ENCODE measurements at places on chromosomes 1 and 21.
A peak's percentile ranks its signal among the peaks of the same experiment; 100 is the strongest.

- DNase-seq, result no peak
Measured at GRCh38 chr1:162740755-162741154, 49.7 kb upstream of the HSD17B7 start.

GRCh38 chr1:107965110-107965991 lies at the start of gene VAV3:
Gene VAV3 (minus strand): TSS chr1:107965180. CDS start chr1:107964869, 311 bp downstream.
- peak; percentile 20 for DNase-seq

GRCh38 chr1:53188099-53188498 lies 8.5 kb upstream of the CPT2 start:
- peak; percentile 80 for DNase-seq

DNA sequence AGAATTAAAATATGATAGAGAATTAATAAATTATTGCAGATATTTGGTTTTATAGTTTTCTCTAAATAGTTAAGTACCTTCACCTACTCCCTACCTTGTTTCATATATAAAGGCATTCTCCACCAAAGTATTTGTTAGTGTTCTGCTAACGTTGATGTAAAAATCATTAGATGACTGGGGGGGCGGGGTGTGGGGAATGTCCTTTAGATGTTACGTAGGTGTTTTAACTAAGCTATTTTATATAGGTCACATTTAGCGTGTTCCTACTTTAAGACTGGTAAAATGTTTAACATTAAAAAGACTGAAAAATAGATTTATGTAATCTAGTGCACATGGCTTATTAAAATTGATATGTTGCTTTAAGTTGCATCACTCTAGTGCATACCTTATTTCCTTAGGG lies 48.6 kb downstream of the PTPRC start:
- DNase-seq, result no peak

GRCh38 chr1:109240158-109241152 lies 8.9 kb upstream of the CELSR2 start:
- peak; percentile 99 for DNase-seq

DNA sequence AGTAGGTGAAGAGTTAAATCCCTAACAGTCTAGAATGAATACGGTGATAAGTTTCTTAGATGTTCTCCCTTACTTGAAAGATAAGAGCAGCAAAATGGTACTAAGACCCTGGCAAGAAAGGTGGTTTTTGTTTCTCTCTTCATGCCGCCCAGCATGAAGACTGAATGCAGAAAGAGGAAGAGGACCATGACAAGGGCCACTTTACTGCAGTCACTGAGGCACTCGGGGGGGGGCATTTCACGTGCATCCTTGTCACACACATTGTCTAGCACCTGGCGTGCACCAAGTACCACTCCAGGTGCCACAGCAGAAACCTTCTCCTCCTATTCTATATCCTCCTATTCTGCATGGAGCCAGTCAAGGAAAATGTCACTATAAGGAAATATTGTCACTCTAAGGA lies 222.0 kb downstream of the TOMM20 start:
- no peak for DNase-seq

DNA sequence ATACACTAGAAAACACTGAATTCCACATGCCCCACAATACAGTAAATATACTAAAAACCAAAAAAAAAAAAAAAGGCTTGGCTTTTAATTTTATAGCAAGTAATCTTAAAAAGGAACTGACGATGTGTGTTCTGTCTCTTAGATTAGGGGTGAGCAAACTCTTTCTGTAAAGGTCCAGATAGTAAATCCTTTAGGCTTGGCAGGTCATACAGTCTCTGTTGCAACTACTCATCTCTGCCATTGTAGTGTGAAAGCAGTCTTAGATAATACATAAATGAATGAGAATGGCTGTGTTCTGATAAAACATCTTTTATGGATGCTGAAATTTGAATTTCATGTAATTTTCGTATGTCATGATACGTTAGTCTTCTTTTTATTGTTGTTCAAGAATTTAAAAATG lies 150.2 kb downstream of the SLC30A10 start:
- DNase-seq, result no peak

DNA sequence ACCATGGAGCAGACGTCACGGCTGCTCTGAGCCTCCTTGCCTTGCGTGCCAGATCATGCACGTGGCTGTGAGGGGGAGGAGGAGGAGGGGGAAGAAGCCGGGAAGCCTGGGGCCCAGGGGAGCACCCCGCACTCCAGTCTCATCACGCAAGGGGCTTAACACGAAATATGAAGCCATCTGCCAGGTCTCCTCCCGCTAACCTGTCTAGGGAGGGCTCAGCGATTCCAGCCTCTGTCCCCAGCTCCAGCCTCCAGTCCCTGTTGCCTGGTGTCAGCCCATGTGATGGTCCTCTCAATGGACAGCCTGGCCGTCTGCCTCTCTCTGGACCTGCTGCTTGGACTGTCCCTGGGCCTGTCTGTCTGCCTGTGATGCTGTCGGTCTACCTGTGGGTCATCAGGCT lies 22.5 kb upstream of the C1QA start:
- DNase-seq, result no peak

DNA sequence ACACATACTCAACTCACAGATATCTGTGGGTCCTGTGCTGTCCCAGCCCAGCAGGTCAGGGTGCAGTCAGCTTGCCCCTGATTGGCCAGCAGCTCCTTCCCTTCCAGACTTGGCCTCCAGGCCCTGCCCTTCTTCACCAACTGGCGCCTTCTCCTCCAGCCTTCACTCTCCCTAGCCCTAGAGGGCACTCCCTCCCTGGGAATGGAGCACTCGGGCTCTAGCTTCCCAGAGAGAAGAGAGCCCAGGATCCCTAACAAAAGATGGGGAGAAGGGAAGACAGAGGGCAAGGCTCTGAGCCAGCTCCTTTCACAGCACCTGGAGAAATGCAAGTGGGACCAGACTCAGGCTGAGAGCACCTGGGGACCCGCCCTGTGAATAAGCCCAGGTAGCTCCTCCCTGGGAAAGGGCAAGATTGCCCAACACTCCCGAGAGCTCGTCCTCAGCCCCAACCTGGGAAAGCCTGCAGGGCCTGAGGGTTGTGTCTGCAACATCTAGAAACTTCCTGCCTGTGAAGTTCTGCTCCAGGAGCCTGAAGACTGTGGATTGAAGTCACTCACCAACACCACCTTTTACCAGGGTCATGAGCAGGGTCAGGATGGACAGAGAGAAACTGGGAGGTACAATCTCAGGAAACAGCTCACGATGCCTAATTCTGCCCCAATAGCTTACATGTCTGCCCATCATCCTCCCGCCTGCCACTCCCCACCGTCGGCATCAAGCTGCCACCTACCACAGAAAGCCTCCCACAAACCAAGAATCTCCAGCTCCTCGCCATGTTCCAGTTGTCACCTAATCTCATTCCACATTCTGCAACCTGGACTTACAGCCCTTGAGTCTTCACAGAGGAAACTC lies at the start of gene PGLYRP4:
TSS of gene PGLYRP4 (minus strand) at position 331 of the 852 bp plus-strand sequence. CDS start 909 bp downstream, outside the sequence.
- peak; percentile 81 for DNase-seq

GRCh38 chr1:84988588-84988987 lies 8.3 kb downstream of the MCOLN2 start:
- DNase-seq, result no peak

DNA sequence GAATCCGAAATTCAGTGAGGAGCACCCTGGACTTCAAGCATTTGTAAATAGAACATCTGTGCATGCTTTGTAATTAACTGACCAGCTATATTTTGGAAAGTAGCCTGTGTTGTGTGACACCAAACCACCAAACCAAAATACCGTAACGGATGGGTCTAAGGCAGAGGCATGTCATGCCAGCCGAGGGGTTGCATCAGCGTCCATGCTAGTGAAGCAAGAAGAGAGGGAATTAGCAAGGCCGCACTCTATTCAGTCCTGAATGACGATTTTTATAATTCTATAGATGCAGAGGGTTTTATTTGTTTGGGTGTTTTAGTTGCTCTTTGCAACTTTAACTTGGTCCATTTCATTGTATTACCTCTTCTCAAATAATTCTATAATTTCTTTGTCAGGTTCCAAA lies 116.8 kb upstream of the SMYD2 start:
- no peak for DNase-seq

- peak; percentile 69 for DNase-seq
Measured at GRCh38 chr1:220326578-220326977, 54.3 kb upstream of the RAB3GAP2 start.

DNA sequence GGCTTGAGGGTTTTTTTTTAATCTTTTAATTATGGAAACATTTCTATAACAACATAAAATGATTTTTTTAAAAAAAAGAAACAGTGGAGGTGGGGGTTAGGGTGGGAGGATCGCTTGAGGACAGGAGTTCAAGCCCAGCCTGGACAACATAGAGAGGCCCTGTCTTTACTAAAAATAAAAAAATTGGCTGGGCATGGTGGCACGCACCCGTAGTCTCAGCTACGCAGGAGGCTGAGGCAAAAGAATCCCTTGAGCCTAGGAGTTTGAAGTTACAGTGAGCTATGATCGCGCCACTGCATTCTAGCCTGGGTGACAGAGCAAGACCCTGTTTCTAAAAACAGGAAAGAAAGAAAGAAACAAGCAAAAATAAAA lies 32.2 kb upstream of the RNF11 start:
- no peak for DNase-seq

- DNase-seq, result no peak
Measured at GRCh38 chr1:110616587-110616986, 10.4 kb upstream of the KCNA2 start.

DNA sequence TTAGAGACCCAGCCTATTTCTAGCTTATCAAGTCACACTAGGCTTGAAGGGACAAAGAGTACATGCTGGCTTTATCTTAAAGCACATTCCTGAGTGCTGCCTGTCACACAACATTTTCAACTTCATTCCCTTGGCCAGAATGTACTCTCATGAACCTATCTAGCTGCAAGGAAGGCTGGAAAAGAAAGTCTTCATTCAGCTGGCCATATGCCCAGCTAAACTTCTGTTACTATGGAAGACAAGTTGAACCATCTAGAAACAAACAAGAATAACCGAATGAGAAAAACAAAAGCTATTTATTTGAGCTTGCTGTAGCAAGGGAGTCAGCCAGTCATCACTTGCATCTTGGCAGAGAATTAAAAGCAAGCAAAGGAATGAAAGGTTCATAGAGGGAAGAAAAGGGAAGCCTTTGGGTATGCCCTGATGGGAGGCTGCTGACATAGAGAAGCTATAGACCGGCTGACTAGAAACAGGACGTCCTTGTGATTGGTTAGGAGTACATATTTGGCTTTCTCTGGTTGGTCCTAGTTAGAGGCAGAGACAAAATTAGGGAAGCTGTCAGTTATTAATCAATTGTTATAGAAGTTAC lies 108.4 kb downstream of the NEK7 start:
- DNase-seq, result no peak

- no peak for DNase-seq
Measured at GRCh38 chr1:37718181-37718900, 26.0 kb downstream of the CDCA8 start.

DNA sequence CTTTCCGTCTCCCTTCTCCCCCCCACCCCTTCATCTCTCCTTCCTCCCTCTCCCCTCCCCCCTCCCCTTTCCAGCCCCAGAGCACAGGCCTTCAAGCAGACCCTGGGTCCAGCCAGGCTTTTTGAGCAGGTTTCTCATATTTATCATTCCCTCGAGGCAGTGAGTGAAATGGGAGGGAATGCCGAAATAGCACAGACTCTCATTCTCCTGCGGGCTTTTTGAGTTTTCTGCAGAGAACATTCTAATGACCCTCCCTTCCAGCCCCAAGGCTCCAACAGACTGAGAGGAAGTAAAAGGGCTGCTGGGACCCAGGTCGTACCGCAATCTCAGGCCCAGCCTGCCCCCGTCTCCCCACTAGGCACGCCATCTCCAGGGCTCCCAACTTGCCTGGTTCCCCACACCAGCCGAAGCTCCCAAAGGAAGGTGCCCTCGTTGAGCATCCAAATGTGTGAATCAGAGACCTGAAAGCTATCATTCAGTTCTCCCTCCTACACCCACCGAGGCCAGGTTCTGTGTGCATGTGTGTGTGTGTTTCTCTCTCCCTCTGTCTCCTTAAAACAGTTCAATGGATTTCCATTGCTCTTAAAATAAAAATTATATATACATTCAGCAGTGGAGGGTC lies 22.3 kb downstream of the ACTA1 start:
- no peak for DNase-seq

DNA sequence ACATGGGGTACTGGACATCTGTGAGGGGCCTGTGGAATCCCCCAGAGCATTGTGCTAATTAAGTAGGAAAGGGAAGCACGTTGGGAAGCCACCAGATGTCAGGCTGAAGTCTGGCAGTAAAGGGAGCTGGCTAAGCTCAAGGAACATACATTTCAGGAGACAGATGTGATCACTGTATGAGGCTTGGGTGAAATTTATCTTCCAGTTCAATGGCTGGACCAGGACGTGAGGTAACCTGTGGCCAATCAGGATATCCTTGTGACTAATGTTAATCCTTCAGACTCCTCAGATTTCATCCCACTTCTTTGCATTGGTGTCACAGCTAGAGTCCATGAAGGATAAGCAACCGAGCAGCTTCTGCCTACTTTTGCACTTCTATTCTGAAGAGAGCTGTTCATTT lies 110.2 kb upstream of the APP start:
- peak; percentile 37 for DNase-seq

GRCh38 chr1:46533179-46533864 lies 18.1 kb downstream of the KNCN start:
- DNase-seq, result no peak

DNA sequence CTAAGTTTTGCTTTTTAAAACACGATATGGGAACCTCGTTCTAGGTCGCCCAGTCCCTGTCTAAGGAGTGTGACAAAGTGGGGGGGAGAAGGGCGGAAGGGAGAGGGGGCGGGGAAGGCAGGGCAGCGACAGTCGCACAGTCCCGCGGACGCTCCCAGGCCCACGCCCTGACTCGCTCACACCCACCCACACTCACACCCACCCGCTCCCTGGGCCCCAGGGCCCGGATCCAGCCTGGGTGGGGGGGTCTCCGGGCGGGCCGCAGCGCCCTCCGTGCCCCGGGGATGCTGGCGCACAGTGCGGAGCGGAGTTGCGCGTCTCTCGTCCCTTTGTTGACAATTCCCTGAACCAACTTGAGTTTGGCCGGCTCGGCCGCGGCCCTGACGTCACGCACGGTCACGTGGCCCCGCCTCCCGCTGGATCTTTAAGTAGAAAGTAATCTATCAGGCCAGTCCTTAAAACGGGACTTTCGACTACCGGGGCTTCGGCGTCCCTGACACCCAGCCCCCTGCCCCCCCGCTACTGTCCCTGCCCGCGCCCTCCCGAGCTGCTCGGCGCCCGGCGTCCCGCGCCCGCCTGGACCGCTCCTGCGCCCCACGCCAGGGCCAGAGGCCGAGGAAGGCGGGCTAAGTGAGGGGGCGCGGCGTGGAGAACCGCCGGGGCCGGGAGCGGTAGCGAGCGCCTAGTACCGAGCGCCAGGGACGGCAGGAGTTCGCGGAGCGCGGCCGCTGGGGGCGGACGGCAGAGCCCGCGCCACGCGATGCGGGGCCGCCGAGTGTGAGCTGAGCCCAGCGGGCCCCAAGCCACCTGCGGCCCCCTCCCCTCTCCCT lies at the start of gene FOXD3:
TSS of gene FOXD3 (plus strand) at position 454 of the 830 bp plus-strand sequence. CDS start 492 bp downstream, outside the sequence.
- DNase-seq, result peak; percentile 17

DNA sequence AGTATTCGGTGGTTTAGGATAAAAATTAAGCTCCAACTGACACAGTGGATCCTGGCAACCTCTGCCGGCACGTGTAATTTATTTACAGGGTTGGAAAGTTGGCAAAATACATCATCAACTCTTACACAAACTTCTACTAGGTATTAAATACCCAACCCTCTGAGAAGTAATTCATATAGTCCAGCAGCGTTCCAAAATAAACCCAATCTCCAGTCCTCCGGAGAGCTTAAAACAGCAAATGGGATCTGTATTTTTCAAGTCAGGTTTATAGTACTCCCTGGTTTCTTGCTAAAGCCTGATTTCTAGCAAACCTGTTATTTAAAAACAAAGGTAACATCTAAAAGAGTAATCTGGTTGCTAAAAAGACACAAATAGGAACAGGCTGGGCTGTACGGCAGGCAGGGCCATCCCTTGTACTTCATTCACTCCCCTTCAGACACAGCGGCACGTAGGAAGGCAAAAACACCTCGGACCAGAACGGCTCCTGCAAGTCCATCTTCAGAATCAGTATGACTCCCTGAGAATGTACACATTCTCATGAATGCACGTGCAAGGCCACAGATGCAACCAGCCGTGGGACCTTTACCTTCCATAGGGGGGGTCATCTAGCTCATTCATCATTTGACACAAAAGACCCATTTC lies 8.6 kb downstream of the GLIS1 start:
- no peak for DNase-seq

All from bronchial epithelial cell (primary cell).